NCI-H2029 treated with DMSO at 0.1 percent for 48 hours (cell line): ENCODE measurements at places on chromosomes 16 and 17.

GRCh38 chr17:57553991-57554825 lies 190.9 kb downstream of the CCDC182 start:
- no peak for DNase-seq

GRCh38 chr17:17169396-17169795 lies 36.7 kb downstream of the PLD6 start:
- DNase-seq, result no peak

GRCh38 chr17:2975469-2975958 lies 87.9 kb downstream of the OR1D5 start:
- no peak for DNase-seq

DNA sequence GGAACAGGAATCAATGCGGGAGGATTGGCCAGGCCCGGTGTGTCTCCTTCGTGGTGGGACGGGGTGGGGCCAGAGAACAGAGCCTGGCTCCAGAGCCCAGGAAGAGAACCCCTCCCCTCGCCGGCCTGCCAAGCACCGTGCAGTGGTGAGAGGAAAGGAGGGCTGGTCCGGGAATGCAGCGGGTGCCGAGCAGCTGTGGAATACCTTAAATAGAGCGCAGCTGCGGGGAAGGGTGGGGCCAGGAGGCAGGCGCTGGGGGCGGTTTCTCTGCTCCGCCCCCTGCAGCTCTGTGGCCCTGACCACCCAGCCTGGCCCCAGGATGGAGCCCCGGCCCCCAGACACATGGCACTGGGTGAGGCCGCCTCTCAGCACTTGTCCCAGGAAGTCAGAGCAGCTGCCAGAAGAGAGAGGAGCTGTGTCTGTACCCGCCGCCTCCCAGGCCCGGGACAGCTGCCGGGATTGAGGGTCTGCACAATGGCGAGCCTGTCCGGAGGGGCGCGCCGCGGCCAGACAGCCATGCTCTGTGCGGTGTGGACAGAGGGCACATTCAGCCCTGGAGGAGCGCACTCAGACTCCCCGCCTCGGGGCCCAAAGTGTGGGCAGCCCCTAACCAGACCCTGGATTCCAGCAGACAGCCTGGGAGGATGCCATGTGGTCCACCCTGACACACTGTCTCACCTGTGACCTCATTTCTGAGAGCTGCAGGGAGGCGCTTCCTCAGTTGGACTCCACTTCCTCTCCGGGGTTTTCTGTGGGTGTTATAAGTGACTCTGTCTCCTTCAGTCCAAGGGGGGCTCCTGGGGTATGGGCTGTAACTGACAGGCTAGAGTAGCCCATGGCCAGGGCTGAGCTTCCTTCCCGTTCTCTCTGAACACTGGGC lies 268.8 kb downstream of the SEC14L1 start:
- DNase-seq, result no peak

- no peak for DNase-seq
Observed at GRCh38 chr17:75758131-75758905, 6.7 kb downstream of the GALK1 start.

GRCh38 chr16:88354229-88355092 lies 28.3 kb upstream of the ZNF469 start:
- DNase-seq, result no peak

- DNase-seq, result no peak
Observed at GRCh38 chr16:49472598-49472997, 99.0 kb downstream of the C16orf78 start.

DNA sequence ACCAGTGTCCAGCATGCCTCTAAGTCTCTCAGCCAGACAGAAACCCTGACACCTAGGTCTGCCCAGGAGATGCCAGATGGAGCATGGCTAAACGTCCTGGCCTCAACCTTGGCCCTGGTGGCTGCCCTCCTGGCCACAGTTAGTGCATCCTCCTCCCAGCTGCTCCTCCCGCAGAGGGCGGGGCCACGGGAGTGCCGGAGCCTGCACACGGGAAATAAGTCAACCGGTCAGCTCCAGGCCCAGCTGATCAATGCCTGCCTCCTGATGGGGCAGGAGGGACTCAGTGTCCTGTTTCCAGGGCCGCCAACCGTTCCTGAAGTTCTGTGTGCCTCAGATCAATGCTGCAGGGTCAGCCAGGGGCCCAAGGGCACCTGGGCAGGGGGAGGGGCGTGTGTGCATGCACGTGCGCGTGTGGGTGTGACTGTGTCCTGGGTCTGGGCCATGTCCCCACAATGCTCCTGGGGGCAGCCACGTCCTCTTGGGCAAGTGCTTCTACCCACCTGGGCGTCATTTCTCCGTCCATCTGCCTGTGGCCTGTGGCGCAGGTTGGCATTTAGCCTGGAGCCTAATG lies 4.6 kb upstream of the KCNJ12 start:
- no peak for DNase-seq

GRCh38 chr17:64171041-64171440 lies 41.1 kb upstream of the ERN1 start:
- DNase-seq, result no peak

GRCh38 chr16:81618661-81619060 lies 160.4 kb upstream of the PLCG2 start:
- DNase-seq, result no peak

- no peak for DNase-seq
Observed at GRCh38 chr17:14813649-14814370, 451.3 kb downstream of the PMP22 start.

- no peak for DNase-seq
Observed at GRCh38 chr17:61124562-61124961, 275.1 kb upstream of the TBX2 start.

GRCh38 chr17:76204277-76204676 lies 36.0 kb downstream of the RNF157 start:
- no peak for DNase-seq

DNA sequence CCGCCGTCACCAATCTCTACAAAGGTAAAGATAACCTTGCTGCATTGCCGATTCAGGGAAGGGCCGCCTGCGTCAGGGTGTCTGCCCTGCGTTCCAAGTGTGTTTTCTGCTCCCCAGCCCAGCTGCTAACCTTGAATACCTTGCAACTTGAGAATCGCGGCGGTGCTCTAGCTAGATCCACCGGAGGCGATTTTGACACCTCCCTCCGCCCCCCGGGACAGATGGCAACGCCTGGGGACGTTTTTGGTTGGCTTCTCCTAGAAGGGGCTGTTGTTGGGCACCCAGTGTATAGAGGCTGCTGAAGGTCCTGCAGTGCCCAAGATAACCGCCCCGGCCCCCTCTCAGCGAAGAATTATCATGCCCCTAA lies 1.5 kb downstream of the HAPSTR1 start:
- DNase-seq, result peak; percentile 19

DNA sequence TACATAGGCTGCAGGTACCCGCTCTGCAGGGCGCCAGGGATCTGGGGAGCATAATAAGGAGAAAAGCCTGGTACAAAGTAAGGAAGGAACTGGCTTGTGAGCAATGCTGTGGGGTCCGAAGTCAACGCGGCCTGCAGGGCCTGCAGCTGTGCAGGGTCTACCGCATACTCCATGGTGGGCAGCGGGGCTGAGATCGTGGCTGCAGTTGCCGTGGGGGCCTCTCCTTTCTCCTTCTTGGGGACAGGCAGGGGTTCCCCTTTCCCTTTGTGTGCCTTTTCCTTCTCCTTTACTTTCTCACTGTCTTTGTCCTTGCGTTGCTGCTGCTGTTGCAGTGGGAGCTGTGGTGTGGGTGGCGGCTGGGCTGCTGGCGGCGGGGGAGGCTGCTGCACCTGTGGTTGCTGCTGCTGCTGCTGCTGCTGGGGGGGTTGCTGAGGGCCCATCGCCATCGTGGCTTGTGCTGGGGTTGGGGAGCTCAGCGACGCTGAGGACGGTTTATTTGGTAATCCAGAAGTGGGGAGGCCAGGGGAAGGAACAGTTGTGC lies 259.6 kb downstream of the ZFHX3 start:
- DNase-seq, result no peak

DNA sequence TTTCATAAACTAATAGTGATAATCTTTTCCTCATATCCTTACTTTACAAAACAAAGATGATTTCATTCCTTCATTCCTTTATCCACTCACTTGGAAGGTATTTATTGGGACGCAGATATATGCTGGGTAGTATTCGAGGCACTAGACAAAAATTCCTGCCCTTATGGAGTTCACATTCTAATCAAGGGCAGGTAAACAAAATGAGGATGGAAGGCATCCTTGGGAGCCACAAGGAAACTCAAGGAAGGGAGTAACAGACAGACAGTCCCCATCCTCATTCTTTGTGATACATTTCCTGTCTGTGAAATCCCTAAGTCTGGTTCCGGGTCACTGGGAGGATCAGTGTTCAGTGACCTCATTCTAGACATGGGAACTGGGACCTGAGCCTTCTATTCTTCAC lies 45.2 kb downstream of the SLC6A2 start:
- DNase-seq, result no peak

DNA sequence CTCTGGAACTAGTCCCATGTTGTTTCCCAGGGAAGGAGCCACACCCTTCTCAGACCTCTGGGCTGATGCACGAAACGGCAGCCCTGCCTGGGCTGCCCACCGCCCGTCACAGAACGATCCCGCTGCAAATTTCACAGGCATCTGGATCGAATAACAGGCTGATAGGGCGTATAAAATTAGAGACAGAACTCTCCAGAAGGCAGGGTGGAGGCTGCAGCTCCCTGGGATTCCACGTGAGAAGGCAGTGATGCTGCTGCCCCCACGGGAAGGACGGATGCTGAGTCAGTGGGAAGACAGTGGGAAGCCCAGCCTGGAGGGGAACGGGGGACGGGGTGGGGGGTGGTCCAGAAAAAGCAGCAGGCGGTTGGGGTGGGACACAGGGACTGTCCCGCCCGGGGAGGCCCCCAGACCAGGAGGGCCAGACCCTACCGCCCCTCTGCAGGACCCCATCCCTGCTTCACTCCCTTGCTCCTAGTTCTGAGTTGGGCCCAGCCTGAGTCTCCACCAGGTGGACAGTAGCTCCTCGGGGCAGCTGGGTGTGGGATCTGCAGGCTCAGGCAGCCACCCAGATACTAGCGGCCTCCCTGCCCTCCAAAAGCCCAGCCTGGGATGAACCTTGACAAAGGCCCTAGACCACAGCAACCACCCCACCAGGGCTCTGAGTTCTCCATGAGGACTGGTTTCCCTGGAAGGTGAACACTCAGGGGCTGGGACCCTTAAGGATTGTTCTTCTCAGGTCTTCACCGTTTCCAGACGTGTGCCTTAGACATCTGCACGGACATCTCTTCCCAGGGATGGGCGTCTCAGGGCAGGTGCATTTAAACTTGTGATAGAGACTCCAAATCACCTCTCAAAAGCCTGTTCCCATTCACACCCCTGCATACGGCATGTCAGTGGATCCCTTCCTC lies 117.8 kb downstream of the METRNL start:
- DNase-seq, result no peak

DNA sequence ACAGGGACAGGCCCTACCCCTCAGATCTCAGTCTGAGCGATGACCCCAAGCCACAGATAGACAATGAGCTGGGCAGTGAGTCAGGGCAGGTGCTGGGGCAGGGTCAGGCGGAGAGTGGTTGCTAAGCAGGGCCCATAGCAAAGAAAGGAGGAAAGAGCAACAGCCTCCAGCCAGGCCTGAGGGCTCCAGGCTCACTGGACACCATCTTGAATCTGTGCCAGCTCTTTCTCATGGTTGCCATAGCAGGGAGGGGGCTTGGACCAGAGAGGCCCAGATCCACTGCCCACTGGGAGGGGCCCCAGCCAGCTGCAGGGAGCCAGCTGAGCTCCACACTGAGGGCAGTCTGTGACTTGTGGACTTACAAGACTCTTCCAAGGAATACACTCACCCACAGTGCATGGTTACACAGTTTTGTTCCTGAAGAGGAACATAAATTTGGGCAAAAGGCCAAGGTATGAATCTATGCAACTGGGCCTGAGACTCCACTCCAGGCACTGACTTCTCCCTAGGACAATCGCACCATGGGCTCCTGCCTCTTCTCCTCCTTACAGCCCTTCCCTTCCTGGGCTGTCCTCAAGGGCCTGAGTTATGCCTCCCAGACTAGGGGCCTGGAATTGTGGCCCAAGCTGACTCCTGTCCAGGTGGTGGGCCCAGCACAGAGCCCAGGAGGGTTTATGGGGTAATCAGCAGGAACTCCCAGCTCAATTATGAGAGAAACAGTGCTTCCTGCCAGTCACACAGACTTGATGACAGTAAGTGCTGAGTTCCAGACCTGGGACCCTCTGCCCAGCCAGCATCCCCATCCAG lies 59.9 kb downstream of the BEAN1 start:
- DNase-seq, result peak; percentile 28

DNA sequence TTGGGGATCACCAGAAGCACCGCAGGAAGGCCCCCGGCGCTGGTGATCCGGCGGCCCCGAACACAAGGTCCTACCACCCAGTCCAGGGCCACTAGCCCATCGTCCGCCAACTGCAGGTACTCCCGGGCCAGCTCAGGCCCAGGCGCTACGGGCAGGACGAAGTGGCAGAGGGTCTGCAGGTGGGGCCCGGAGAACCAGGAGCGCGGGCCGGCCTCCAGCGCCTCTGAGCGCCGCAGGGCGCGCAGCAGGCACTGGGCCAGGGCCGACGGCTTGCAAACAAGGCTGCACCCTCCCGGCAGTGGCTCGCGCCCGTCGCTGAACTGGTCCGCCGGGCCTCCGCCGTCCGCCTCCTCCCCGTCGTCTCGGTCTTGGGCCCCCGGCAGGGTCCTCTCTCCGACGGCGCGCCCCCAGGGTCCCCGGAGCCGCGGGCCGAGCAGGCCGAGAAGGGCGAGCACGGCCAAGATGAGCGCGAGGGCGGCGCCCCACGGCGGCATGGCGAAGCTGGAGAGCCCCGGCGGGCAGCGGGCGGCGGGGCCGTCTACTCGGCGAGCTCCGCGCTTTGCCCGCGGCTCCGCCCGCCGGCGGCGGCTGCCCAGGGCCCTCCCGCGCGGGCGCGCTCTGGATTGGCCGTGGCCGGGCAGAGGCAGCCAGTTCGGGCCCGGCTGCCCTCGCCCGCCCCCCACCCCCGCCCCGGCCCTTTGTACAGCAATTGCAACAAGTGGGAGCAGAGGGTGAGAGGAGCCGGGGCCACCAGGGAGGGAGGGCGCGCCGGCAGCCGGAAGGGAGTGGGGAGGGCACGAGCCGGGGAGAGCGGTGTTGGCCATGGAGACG lies at the start of gene ABHD15:
Gene ABHD15, minus strand, starts transcription at position 565 of the 831 bp plus-strand sequence. Its CDS starts 71 bp downstream, at position 494.
- DNase-seq, result no peak

- DNase-seq, result no peak
Observed at GRCh38 chr17:17341452-17341851, 38.3 kb downstream of the NT5M start.

- no peak for DNase-seq
Observed at GRCh38 chr16:56306690-56307533, 115.6 kb downstream of the GNAO1 start.
